NCI-H1048 (cell line): ENCODE measurements at places on chromosomes 3 and 15.

DNA sequence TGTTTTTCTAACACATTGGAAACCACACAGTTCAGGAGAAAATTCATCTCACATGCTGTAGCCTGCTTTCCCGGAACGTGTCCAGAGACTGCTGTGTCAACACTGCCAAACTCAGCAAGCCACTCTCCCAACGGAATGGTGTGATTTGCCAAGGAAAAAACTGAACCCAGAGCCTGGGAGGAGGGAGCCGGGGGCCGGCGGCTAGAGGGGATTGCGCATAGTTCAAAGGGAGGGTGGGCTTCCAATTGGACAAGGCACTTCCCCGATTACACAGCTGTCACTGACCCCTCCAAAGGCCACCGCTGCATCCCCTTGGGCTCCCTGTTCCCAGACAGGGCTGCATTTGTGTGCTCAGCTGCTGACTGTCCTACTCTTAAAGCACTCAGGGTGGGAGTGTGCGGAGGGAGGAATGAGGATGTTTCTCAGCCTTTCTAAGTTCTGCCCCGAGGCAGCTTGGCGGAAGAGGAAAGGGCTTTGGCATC lies 256.2 kb downstream of the ZNF621 start:
- DNase-seq = no peak

- no peak for DNase-seq
These were observed 39.8 kb upstream of the FGF7 start for GRCh38 chr15:49383266-49383665.

- DNase-seq = no peak
These were observed 105.1 kb downstream of the SNRPN start for GRCh38 chr15:25059698-25060471.

- no peak for DNase-seq
These were observed 28.4 kb downstream of the MKRN2OS start for GRCh38 chr3:12516873-12517272.

GRCh38 chr3:39788128-39788883 lies 21.1 kb upstream of the MYRIP start:
- DNase-seq = no peak

DNA sequence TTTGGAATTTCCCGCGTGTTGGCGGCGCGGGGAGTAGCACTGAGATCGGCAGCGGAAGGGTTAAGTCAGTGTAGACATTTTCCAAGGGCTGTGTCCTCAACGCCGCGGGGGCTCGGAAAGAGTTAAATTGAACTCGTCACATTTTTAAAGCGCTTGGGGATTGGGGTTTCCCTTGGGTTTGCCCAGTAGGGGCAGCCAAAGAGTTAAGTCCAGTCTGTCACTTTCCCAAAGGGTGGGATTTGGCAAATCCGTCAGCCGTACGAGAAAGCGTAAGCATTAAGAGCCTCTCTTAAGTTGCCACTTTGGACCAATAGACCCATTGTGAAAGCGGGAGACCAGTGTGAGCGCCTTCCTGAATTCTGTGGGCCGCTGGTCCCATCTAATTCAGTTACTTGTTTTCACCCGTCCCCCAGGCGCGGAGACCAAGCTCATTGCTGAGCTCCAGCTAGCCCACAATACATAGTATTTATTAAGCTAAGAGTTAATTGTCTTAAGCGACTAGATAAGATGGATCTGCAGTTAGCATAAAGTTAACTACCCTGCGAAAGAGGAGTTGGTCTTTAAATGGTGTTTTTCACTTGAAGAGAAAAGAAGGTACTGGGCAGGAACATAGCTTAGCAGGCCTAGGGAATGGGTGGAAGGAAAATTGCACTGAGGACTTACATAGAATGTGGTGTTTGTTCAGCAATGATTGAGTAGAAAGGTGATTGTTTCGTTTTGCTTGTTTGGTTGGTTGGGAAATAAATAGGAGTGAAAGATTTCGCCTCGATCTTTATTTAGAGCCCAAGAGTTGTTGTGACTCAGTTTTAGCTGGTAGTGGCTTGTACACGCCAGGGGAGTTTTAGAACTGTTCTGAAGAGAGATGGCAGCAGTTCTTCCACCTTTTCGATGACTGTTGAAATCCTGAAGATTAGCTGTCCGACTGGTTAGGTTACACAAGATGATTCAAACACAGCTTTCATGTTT lies 932 bp downstream of the ARL8B start:
- DNase-seq = no peak

DNA sequence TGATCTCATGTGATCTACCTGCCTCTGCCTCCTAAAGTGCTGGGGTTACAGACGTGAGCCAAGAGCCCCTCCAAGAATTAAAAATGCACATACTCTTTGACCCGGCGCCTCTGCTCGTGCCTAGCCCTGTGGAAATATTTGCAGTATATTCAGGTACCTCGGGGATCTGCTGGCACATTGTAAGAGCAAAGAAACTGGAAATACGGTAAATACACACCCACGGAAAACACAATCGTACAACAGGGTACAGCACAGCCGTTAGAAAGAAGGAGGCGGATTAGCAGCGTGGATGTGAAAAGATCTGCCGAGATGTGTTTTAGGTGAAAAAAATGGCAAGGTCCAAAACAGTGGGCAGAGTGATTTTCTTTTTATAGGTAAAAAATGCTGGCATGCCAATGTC lies 6.1 kb upstream of the HDAC11 start:
- no peak for DNase-seq

DNA sequence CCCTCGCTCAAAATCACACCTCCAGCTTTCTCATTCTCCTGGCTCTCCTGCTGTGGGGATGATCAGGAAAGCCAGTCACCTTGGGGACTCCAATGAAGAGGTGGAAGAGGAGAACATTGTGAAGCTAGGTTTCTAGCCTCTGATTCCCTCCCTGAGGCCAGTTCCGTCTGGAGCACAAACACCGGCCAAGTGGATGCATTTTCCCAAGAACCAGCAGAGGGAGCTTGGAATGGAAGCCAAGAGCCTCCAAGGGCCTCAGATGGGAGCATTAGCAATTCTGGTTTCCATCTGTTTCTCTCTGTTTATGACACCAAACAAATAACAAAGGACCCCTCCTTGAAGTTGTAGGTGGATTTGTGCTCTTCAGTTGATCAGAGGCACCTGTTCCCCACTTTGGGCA lies 40.6 kb upstream of the NMNAT3 start:
- no peak for DNase-seq
